NCI-H1417 treated with DMSO at 0.1 percent for 48 hours (cell line): ENCODE measurements at places on chromosomes 3 and 15.

GRCh38 chr3:138049157-138049919, 39.4 kb downstream of the CLDN18 start:
- no peak for DNase-seq

DNA sequence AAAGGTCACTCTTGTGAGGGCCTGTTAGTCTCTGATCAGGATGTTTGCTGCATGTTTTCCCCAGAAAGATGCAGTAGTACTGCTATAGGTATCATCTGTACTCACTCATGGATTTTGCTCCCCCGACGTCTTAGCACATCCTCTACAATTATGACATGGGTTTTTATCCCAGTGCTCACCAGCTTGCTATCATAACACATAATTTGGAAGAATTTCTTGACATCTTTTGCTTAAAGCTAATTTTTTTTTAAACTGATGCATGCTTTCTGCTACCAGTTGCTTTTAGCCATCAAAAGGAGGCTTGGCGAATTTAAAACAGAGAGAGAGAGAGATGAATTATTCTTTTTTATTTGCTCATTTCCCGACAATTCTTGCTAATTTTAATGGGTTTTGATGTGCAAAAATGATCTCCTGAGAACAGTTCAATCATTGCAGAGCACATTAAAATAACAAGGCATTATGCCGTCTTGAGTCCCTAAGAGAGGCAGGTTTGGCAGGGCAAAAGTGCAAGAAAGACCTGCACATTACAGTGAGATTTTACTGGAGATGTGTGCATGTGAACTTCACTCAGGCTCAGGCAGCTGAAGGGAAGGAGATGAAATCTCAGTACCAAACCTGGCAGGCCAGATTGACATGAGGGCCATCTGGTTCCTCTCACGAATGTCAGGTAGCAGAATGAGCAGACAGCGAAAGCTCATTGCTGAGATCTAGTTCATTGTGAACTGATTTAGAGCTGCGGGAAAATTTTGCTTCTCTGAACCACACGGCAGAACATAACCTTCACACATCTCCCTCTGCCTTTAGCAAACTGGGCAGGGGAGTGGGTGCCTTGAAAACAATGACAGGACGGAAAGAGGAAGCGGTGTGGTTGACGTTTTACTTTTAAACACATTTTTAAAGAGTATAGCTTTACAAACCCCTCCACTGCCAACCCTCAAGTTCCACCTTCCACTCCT, 25.9 kb upstream of the GOLGA8B start:
- no peak for DNase-seq

- DNase-seq = no peak
Observed at GRCh38 chr3:78580681-78581080, 1187.1 kb downstream of the ROBO1 start.

GRCh38 chr3:124826703-124827102, 60.5 kb downstream of the ITGB5 start:
- DNase-seq = no peak

- no peak for DNase-seq
Observed at GRCh38 chr3:48414376-48415250, 15.3 kb downstream of the PLXNB1 start.

- DNase-seq = no peak
Observed at GRCh38 chr3:45055032-45055410, 28.9 kb downstream of the CLEC3B start.
